ENCODE measurements at places on chromosomes 11 and 22. TPM values are rescaled to one million over a fixed set of nuclear protein-coding genes. Genes with fewer than 3 reads are reported as not detected.

DNA sequence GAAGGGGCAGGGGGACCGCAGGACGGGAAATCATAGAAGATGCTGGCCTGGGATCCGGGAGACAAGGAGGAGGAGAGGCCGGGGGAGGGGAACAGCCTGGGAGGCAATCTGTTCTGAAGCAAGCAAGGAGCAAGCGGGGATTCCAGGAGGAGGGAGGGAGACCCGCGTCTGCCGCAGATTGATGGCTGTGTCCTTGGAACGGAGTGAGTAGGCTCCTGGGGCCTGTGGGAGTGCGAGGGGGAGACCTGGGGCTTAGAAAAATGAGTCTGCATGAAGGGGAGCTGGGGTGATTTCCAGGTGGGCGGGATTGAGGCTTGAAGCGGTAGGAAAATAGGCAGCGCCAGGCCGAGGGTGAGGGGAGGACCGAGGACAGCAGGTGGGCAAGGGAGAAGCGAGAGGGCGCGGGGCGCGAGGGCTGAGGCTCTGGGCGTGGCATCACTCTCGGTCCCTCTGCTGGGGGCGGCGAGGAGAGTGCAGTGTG is 1.6 kb upstream of the LRRC55 start:
- H3K4me1 ChIP-seq, result no peaks in the 10 kb centered on the region
- peaks cover 2% of the 10 kb centered on the region for H3K27me3 ChIP-seq
- no peak overlapping the region for H3K4me3 ChIP-seq
- H3K36me3 ChIP-seq, result no peaks in the 10 kb centered on the region
- H3K27ac ChIP-seq, result no peak overlapping the region
- DNase-seq, result no peak

DNA sequence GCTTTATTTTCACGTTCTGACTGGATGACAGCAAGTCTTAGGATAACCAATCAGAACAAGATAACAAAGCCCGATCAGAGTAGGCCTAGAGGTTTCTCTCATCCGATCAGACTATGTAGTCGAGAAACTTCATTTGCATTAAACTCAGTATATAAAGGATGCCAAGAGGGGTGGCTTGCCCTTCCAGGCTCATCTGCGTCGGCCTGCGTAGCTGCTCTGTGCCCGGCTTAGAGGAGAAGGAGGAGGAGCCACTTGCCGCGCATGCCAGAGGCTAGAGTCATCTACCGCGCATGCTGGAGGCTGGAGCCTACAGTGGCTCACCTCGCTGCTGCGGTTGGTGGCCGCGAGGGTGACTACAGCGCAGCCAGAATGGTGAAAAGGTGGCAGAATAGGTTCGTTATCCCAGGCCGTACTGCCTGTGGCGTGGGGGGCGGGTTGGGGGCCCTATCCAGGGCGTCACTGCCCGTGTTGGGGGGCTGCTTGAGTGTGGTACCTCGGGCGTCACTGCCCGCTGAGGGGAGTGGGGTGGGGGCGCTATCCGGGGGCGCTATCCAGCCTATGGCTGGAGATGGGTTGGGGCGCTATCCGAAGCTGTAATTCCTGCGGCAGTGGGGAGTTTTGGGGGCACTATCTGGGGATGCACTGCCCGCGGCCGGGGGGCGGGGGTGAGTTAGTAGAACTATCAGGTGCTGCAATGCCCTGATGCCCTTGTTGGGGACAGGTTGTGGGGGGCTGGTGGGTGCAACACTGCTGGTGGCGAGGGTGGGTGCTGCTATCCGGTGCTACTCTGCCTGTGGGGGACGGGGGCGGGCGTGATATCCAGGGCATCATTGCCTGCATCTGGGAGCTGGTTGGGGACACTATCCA is at the start of gene RFPL2:
Gene RFPL2 (minus strand): TSS at position 218 of the 867 bp plus-strand sequence. CDS start 2,622 bp downstream, outside the sequence.
- no peak within 1 kb of the TSS for H3K4me3 ChIP-seq
- no peaks in the 10 kb centered on the region for H3K36me3 ChIP-seq
- peak; percentile 20 for DNase-seq

- no peak overlapping the region for H3K27ac ChIP-seq
- no peak for DNase-seq
- no peak overlapping the region for H3K4me3 ChIP-seq
Measured at GRCh38 chr11:59218319-59218718, 5.6 kb upstream of the MPEG1 start.

DNA sequence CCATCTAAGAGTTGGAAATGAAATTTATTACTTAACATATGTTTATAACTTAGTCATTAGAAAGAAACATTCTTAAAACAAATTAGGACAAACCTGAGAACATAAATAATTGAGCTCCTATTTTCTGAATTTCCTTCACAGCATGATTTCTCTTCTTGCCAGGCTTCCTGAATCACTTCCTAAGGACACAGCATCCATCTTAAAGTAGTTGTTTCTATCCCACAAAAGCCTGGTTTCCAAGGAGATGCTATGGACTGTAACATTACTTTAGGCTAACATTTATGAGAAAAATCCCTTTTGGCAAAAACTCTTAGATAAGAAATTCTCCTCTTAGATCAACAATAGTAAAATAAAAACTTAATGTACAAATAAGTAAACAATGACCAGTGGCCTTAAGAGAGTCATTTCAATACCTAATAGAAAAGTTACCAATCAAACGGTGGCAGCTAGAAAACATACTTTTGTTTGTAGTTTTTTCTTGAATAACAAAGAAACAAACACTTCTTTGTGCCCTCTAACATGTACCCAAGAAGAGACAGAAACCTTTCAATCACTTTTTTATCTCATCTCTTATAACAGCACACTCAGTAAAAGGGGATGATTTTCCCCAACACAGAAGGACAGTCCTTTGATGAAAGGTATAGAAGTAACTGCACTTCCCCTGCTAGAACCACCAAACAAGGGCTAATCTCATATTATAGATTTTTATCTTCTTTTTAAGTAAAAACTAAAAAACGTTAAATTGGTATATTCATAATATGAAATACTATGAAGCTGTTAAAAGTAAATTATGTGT is 74.5 kb downstream of the TTC28 start:
- DNase-seq, result no peak
- H3K4me3 ChIP-seq, result no peak overlapping the region
- no peaks in the 10 kb centered on the region for H3K27me3 ChIP-seq
- no peaks in the 10 kb centered on the region for H3K4me1 ChIP-seq
- H3K27ac ChIP-seq, result no peak overlapping the region

- DNase-seq, result no peak
- H3K4me1 ChIP-seq, result no peaks in the 10 kb centered on the region
- no peak overlapping the region for H3K4me3 ChIP-seq
Measured at GRCh38 chr22:43726322-43726721, 85.8 kb downstream of the EFCAB6 start.

DNA sequence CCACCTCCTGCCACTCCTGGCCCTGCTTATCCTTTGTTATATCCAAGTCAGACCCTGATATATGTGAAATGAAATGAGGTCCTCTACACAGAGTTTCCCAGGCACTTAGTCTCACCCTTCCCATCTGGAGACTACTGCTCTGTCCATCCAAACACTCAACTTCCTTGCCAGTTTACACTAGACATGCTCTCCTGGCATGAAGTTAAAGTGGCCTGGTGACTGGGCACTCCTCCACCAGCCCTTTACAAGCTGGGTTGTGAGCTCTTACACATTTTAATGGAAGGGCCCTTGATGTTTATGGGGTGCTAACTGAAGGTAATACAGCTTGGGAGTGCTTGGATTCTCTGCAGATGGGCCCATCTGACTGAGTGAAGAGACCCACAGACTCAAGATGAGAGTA is 216.1 kb upstream of the NARS2 start:
- no peaks in the 10 kb centered on the region for H3K36me3 ChIP-seq

GRCh38 chr11:115524572-115524971 is 20.4 kb upstream of the CADM1 start:
- H3K27me3 ChIP-seq, result no peaks in the 10 kb centered on the region
- DNase-seq, result no peak
- no peaks in the 10 kb centered on the region for H3K4me1 ChIP-seq
- H3K4me3 ChIP-seq, result no peak overlapping the region
- H3K27ac ChIP-seq, result no peak overlapping the region

DNA sequence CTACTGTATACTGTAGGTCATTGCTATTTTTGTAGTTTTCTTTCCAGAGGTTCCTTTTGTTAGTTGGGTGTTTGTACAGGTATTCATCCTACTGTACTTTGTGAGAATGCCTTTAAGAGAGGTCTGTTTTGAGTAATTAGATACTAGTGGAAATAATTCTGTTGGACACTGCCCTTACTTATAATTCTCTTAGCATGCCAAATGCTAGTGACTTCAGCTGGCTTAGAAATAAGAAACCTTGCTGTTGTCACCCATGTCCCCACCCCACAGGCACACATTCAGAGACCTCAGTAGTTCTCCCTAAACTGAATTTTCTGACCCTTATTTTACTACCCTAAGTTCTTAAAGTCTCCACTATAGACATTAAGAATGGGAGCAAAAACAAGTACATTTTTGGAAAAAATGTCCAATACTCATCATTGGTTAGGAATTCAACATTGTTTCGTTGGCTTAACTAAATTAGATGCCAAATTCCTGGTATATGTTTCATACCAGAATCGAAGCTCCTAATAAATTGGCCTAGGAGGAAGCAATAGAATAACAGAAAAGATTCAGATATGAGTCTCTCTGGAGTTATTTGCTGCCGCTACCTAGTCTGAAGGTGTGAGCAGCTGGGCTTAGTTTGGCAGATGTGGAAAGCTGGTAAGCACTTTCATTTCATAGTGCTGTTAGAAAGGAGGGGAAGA is 28.4 kb downstream of the ZNF143 start:
- DNase-seq, result no peak
- peaks cover 2% of the 10 kb centered on the region for H3K4me1 ChIP-seq
- peaks cover 45% of the 10 kb centered on the region for H3K36me3 ChIP-seq
- H3K4me3 ChIP-seq, result no peak overlapping the region
- no peaks in the 10 kb centered on the region for H3K27me3 ChIP-seq

- H3K36me3 ChIP-seq, result peaks cover 45% of the 10 kb centered on the region
- no peak overlapping the region for H3K4me3 ChIP-seq
- H3K27ac ChIP-seq, result no peak overlapping the region
- H3K27me3 ChIP-seq, result no peaks in the 10 kb centered on the region
- no peak for DNase-seq
Measured at GRCh38 chr22:38491707-38492348, 14.3 kb downstream of the DDX17 start.

DNA sequence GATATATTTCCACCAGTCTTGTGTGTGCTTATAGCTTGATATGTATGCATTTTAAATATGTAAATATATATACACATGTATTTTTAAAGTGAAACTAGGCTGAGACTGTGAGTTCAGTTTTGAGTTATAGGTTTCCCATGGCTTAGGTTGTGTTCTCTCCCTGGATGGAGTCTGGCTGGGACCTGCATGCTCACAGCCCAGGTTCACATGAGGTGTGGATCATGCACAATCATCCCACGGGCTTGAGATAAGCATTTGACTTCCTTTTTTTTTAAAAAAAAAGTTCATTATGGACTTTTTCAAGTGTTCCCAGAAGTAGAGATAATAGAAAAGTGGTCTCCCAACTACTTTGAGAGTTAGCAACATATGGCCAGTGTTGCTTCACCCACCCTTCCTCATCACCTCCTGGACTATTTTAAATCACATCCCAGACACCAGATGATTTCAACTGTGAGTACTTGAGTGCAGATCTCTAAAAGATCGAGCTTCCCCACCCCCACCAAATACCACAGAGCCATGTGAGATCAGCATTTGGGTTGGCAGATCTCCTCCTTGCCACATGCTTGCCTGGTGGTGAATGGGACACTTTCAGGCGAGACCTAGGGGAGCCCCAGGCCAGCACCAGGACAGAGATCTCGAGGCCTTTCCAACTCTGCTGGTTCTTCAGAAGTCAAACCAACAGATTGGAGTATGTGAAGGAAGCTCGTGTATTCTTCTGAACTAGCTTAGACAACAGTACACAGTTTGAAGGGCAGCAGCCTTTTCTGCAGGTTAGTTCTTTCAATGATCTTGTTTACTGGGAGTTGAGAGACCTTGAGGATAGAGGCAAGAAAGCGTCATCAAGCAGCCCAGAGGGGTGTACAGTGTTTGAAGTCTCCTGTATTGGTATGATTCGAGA is 15.9 kb downstream of the MED15 start:
- H3K27me3 ChIP-seq, result no peaks in the 10 kb centered on the region
- peaks cover 3% of the 10 kb centered on the region for H3K4me1 ChIP-seq
- H3K4me3 ChIP-seq, result no peak overlapping the region

GRCh38 chr11:20110908-20111669 is 49.2 kb downstream of the DBX1 start:
- H3K36me3 ChIP-seq, result no peaks in the 10 kb centered on the region
- DNase-seq, result peak; percentile 78
- no peaks in the 10 kb centered on the region for H3K4me1 ChIP-seq

DNA sequence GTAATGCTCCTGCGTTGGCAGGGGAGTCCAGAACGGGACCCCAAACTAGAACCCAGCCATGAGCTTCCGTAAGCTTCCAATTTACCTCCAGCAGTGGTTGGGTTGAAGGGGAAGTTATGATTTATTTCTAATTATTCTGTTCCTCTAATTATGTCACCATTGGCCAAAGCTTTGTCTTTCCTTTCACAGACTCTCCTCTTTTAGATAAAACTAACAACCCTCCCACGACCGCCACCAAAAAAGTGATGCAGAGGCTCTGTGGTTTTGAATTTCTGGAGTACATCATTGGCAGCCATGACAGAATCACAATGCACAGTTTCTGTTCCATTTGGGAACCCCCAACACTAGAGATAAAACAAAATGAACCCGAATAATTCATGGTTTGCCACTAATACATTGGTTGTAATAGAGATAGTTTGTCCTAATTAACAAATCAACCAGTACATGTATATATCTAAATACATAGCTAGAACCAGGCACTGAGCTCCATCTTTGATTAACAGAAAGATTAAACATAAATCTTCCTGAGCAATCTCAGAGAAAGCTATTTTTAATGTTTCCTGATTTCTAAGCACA is 64.3 kb downstream of the ETS1 start:
- no peak for DNase-seq
- H3K4me3 ChIP-seq, result peak overlapping the region; percentile 68
- peaks cover 8% of the 10 kb centered on the region for H3K4me1 ChIP-seq
- peak overlapping the region; percentile 76 for H3K27ac ChIP-seq

GRCh38 chr22:28021998-28022660 is 103.1 kb upstream of the PITPNB start:
- H3K4me1 ChIP-seq, result peaks cover 2% of the 10 kb centered on the region
- H3K4me3 ChIP-seq, result no peak overlapping the region
- no peak for DNase-seq

GRCh38 chr11:124147951-124148350 is 32.7 kb downstream of the VWA5A start:
- DNase-seq, result no peak
- no peaks in the 10 kb centered on the region for H3K36me3 ChIP-seq
- H3K27ac ChIP-seq, result no peak overlapping the region
- no peaks in the 10 kb centered on the region for H3K27me3 ChIP-seq
- H3K4me3 ChIP-seq, result no peak overlapping the region
- no peaks in the 10 kb centered on the region for H3K4me1 ChIP-seq

GRCh38 chr11:9046481-9046880 is 42.7 kb upstream of the NRIP3 start:
- H3K27me3 ChIP-seq, result no peaks in the 10 kb centered on the region
- H3K4me3 ChIP-seq, result no peak overlapping the region
- H3K27ac ChIP-seq, result no peak overlapping the region
- H3K4me1 ChIP-seq, result no peaks in the 10 kb centered on the region
- H3K36me3 ChIP-seq, result no peaks in the 10 kb centered on the region

GRCh38 chr11:118878163-118878563 is 5.5 kb upstream of the CXCR5 start:
- H3K4me1 ChIP-seq, result no peaks in the 10 kb centered on the region
- no peak for DNase-seq
- H3K27me3 ChIP-seq, result no peaks in the 10 kb centered on the region

The CNIH2 gene
- polyA plus RNA-seq, result 1.1 TPM

The PATE2 gene
- not detected for polyA plus RNA-seq

The ANO1 gene
- polyA plus RNA-seq, result not detected

The DKK3 gene
- polyA plus RNA-seq, result 29.1 TPM

The C1QTNF4 gene
- polyA plus RNA-seq, result 7.6 TPM

The KDM4D gene
- 0.27 TPM for polyA plus RNA-seq

The PGR gene
- polyA plus RNA-seq, result not detected
